ENCODE measurements at places on chromosomes 2 and 18.

DNA sequence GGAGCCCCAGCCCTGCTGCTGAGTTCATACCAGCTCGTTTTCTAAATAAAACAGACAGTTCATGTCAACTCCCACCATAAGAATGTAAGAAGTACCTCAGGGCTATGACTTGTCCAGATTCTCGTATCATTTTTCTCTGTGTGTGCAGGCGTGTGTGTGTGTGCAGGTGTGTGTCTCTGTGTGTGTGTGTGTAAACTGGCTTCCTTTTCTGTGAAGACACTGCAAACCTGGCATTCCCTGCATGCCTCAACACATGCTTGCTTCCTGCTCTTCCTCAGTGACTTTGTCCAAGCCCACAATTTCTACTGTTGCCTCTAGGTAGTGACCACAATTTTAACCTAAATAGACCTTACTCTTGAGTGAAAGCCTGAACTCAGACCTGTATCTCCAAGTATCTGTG is 879.0 kb downstream of the SLC4A3 start:
- peak; percentile 8 for DNase-seq

- no peak for DNase-seq
Measured at GRCh38 chr18:79622004-79622403, 57.6 kb upstream of the CTDP1 start.

- DNase-seq, result no peak
Measured at GRCh38 chr2:48147719-48148118, 241.4 kb upstream of the FBXO11 start.

DNA sequence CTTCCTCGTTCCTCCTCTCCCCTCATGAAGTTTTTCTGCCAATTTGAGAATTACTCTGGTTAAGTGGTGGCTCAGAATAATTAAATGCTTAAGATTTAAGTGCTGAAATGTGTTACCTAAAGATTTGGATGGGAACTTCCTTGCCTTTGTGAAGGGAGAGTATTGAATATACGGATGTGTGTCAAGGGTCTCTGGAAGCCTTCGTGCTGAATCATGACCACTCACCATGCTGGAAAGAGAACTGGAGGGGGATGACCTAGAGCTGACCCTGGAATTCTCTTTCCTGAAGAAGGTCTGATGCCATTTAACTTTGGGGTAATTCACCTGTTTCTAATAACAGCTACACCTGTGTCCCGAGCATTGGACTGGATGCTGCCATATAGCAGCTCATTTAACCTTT is 2.2 kb downstream of the MOCOS start:
- DNase-seq, result no peak

DNA sequence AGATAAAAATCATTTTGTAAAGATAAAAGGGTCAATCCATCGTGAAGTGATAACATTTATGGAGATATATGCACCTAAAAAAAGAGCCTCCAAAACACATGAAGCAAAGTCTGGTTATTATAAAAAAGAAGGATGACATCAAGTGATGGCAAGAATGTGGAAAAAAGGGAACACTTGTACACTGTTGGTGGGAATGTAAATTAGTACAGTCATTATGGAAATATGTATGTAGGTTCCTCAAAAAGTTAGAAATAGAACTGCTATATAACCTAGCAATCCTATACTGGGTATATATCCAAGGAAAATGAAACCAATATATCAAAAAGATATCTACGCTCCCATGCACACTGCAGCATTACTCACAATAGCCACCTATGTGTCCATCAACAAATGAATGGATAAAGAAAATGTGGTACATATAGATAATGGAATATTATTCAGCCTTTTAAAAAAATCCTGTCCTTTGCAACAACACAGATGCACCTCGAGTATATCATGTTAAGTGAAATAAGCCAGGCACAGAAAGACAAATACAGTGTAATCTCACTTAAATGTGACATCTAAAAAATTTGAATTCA is 28.9 kb downstream of the ABCB11 start:
- no peak for DNase-seq

DNA sequence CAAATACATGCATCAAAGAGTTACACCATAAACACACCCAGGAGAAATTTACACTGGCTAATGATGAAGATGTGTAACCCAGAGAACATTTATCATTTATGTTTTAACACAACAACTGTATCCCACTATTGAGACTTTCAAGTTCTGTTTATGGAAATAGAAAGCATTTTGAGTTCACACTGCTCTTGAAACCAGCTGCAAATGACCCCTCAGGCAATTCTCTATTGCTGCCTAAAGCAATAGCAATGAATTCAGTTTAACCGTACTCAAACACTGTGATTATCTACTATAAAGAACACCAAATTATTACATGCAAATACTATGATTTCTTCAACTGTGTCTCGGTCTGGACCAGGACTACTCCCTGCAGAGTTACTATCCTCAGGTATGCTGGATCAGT is 452.7 kb upstream of the NRXN1 start:
- DNase-seq, result no peak

DNA sequence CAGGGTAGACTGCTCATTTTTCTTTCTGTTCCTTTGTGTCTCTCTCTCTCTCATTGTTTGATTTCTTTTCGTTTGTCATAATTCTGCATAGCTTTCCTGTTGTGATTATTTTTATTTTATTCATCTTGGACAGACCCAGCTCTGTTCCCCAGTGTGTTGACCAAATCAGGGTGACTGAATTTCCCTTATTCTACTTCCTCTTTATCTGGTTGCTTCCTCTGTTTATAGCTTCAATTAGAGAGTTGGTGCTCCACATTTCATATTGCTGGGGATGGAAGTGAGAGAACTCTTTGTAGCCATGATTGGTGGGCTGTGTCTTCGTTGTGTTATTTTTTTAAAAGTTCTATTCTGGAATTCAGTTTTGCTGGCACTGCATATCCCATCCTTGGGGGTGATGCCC is 19.1 kb downstream of the PROKR1 start:
- no peak for DNase-seq

DNA sequence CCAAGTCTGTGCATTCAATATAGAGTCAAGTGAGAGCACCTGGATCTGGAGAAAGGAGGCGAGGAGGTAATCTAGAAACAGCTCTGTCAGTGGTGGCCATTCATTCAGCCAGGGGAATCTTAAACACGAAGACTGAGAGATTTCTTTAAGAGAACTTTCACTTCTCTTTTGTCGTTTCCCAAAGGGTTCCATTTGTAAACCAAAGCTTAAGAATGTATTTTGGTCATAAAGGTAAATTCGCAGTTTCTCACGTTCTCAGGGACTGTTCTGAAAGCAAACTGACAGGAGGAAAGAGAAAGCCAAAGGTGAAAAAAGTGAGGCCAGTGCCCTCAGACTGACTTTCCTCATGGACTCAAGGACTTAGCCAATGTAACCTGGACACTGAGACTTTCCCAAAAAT is 513.5 kb downstream of the CMPK2 start:
- no peak for DNase-seq

DNA sequence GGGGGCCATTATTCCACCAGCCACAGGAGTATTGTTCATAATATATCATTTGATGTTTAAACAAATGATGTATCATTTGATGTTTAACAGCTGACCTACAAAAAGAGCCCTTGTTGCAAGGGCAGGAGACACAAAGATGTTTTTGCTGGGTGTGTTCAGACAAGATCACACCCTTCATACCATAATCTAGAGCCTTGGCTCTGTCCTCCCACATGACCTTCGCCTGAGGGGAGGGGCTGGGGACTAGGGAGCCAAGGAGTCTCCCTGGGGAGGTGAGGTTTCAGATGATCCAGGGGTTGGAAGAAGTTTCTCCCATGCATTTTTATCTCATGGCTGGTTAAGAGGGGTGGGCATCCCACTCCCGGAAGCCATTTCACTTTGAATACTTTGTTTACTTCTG is 33.5 kb downstream of the CDC42EP3 start:
- DNase-seq, result peak; percentile 55

- DNase-seq, result peak; percentile 69
Measured at GRCh38 chr18:62518460-62519375, 4.1 kb upstream of the ZCCHC2 start.

- DNase-seq, result peak; percentile 50
Measured at GRCh38 chr2:107027205-107027604, 141.2 kb upstream of the ST6GAL2 start.

- peak; percentile 77 for DNase-seq
Measured at GRCh38 chr2:20674974-20675679, 8.2 kb downstream of the GDF7 start.

DNA sequence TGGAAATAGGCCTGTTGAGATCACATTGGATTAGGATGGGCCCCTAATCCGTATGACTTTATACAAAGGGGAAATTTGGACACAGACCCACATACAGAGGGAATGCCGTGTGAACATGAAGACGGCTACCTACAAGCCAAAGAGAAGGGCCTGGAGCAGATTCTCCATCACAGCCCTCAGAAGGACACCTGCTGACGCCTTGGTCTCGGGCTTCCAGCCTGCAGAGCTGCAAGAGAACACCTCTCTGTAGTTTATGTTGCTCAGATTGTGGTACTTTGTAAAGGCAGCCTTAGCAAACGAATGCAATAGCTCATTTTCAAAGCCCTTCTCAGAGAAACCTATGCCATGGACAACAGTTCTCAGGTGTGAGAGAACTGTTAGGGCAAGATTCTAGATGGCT is 86.1 kb downstream of the LONRF2 start:
- no peak for DNase-seq

GRCh38 chr2:154740361-154740760 is 41.9 kb downstream of the KCNJ3 start:
- DNase-seq, result no peak

DNA sequence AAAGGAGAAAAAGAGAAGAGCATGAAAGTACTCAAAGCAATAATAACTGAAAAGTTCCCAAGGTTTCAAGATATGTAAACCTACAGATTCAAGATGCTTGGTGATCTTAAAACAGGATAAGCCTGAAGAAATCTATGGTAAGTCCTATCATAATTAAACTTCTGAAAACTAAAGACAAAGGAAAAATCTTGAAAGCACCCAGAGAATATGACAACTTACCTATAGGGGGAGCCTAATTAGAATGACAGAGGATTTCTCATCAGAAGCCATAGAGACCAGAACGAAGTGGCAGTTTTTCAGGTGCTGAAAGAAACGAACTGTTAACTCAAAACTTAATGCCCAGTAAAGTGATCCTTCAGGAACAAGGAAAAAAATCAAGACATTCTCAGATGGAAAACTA is 59.7 kb downstream of the XDH start:
- DNase-seq, result no peak

DNA sequence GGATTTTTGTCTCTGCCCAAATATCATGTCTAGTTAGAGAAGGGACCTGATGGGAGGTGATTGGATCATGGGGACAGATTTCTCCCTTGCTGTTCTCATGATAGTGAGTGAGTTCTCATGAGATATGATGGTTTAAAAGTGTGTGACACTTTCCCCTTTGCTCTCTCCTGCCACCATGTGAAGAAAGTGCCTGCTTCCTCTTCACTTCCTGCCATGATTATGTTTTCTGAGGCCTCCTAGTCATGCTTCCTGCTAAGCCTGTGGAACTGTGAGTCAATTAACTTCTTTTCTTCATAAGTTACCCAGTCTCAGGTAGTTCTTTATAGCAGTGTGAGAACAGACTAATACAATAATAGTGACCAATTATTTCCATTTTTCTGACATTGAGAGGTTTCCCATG is 167.3 kb upstream of the CYRIA start:
- DNase-seq, result no peak

GRCh38 chr2:208407667-208408066 is 1.1 kb downstream of the PTH2R start:
- no peak for DNase-seq

GRCh38 chr18:12234451-12235190 is 19.5 kb upstream of the CIDEA start:
- DNase-seq, result no peak

GRCh38 chr2:102229141-102229769 is 42.4 kb downstream of the IL1RL2 start:
- DNase-seq, result peak; percentile 18

GRCh38 chr18:6406910-6407470 is 7.7 kb downstream of the L3MBTL4 start:
- DNase-seq, result no peak

DNA sequence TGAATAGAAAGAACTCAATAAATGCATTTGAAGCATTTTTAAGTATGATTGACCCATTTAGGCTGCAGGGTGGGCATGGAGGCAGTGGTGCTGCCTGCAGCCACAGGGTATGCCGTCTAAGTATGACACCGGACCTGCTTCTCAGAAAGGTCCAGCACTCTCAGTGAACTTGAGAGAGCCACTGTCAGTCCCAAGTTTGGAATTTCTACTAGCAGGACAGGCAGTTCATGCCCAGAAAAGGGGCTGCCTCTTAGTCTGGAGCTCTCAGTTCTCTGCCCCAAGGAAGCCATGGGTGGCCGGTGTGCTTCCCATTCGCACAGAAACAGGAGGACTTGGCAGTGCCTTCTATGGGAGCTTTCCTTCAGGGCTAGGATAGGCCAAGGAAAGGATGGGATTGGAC is 24.0 kb upstream of the MYCN start:
- DNase-seq, result no peak

- no peak for DNase-seq
Measured at GRCh38 chr18:10213526-10213925, 240.9 kb upstream of the APCDD1 start.

GRCh38 chr2:62406573-62407043 is 99.4 kb downstream of the TMEM17 start:
- no peak for DNase-seq

- peak; percentile 59 for DNase-seq
Measured at GRCh38 chr18:3402982-3403451, 47.0 kb upstream of the TGIF1 start.

DNA sequence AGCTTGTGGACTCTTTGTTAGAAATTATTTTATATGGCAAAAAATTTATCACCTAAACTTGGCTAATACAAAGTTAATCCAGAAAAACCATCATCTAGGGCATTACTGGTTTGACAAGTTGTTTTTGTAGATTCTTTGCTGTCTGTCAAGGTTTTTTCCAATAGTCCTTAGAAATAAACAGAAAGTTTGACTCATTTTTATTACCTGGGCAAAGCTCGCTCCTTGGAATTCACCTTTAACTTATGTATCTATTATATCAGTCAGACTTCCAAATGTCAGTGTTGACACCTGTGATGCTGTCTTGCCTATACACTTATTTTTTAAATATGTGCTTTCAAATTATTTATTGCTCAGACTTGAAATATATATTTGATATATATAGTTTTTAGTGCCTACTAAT is 21.7 kb downstream of the LAMA3 start:
- DNase-seq, result no peak

DNA sequence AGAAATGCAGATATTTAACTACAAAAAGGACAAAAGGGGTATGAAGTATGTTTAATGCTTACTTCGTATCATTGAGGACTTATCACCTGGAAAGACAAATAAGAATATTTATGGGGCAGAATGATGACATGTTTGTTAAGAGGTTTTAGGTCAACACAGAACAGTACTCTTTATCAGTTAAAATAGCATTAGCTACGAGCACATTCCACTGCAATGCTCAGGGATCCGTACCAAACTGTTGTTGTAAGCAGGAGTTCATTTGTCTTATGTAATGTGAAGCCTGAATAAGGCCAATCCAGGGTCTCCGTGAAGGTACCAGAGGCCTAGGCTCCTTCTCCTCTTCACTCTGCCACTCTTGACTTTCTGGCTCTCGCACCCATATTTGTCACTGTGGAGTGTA is 465.7 kb upstream of the NRP2 start:
- no peak for DNase-seq
